GM12878 (cell line): ENCODE measurements at places on chromosomes 2 and 18. TPM values are rescaled to one million over a fixed set of nuclear protein-coding genes. Genes with fewer than 3 reads are reported as not detected.

DNA sequence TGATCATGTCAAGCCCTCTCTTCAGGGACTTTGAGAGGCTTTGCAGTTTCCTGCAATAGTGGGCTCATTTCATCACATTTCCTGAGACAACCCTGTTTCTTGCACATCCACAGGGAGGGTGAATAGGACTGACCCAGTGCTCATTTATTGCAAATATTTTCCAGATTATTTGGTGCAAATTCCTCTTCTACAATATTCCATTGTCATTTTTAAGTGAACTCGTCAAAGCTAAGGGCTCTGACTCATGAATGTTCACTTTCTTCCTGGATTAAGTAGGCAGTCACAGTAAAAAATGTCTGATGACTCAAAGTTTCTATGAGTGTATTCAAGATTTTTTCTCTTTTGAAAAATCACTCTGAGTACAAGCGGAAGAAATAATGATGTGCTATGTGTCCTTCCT is 225.5 kb upstream of the GALNT5 start:
- no peak for DNase-seq

DNA sequence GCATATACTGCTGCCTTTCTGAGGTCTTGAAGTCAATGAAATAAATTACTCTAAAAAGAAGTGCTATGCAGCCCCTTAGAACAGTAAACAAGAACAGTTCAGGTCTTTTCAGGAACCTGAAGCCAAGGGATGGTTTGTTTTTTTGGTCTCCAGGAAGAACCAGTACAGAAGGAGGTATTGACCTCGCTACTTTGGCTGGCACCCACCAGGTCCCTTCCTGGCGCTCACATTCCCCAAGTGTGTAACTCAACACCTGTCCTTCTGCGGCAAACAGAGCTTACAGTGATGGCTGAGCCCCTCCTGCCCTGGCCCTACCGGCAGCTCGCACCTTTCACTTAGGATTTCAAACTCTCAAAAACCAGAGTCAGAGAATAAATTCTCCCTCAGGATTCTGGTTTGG is 51.9 kb downstream of the SETBP1 start:
- DNase-seq: no peak

GRCh38 chr2:229974266-229974665 is 52.0 kb downstream of the FBXO36 start:
- DNase-seq: no peak

The SLC11A1 gene
- total RNA-seq: 0.38 and 0.56 TPM in 2 replicates

DNA sequence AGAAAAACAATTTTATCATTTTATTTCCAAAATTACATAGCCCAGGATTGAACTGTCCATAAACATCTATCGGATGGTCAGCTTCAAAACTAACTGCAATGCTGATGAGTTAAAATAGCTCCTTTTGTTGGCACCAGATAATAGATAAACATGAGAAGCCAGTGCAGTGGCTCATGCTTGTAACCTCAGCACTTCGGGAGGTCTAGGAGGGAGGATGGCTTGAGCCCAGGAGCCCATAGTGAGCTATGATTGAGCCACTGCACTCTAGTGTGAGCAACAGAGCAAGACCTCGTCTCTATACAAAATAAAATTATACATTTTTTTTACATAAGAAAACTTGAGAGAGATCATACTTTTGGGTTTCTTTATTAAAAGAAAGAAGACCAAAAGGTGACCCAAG is 34.6 kb upstream of the IMPA2 start:
- DNase-seq: no peak

The C1GALT1C1L gene
- total RNA-seq: not detected in 2 replicates

- no peak for DNase-seq
These were observed 112.5 kb upstream of the CREB1 start for GRCh38 chr2:207417301-207417718.

- no peak for DNase-seq
These were observed 507.5 kb downstream of the SLC4A3 start for GRCh38 chr2:220134756-220135534.

The CIAO1 gene
- 51.1 and 57.5 TPM in 2 replicates for total RNA-seq

The GKN1 gene
- total RNA-seq: not detected in 2 replicates

GRCh38 chr2:16186661-16187481 is 246.5 kb downstream of the MYCN start:
- no peak for DNase-seq
